NCI-H1436 treated with DMSO at 0.1 percent for 48 hours (cell line): ENCODE measurements at places on chromosomes 3 and 15.

GRCh38 chr15:90295270-90295648, 29.8 kb downstream of the NGRN start:
- DNase-seq, result no peak

DNA sequence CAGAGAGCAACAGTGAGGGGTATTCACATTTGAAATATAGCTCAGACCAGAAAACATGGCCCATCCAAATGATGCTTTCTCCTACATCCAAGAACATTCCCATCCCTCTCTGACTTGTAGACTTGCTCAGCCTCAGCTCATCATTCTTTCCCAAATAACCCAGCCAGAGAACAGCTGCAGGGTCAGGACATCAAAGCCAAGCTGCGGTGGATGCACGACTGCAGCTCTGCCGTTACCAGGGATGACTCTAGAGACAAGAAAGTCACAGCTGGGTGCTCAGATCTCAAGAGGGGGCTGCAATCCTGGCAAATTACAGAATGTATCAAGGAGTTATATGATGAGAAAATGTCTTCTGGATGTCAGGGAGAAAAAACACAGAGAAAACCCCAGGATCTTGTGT, 944.3 kb downstream of the NTRK3 start:
- no peak for DNase-seq

- DNase-seq, result no peak
Measured at GRCh38 chr3:29275309-29275708, 5.6 kb upstream of the RBMS3 start.

- no peak for DNase-seq
Measured at GRCh38 chr3:143576568-143577270, 271.5 kb downstream of the SLC9A9 start.

DNA sequence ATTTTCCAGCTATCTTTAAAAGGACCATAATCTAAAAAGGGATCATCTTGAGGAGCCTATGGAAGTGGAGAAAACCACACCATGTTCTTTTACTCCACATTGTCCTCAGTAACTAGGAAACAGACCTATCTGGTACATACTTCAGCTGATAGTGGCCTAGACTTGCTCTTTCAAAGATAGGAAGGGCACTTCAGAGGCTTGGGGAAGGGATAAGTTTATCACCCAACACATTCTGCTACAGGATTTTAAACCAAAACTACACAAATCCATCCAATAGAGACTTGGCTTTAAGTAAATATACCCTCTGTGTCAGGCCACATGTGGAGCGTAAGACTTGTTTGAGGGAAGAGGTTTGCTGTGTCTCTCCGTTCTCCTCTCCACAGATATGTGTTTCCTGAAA, 35.4 kb downstream of the CP start:
- DNase-seq, result no peak

DNA sequence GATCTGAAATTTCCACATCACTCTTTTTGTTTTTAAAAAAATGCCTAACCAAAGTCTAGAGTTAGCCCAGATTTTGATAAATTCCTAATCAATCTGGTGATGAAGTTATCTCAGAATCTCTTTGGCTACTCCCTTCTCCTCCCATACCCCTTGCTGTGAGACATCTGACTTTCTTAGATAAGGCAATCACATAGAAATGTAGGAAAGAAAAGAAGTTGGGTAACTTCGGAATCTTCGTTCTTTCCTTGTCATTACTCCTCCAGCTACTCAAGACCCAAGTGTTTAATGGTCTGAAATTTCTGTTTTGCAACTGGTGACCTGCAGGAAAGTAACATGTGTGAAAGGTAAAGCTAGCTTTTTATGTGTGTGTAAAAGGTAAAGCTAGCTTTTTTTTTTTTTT, 37.8 kb downstream of the MYL3 start:
- DNase-seq, result no peak

DNA sequence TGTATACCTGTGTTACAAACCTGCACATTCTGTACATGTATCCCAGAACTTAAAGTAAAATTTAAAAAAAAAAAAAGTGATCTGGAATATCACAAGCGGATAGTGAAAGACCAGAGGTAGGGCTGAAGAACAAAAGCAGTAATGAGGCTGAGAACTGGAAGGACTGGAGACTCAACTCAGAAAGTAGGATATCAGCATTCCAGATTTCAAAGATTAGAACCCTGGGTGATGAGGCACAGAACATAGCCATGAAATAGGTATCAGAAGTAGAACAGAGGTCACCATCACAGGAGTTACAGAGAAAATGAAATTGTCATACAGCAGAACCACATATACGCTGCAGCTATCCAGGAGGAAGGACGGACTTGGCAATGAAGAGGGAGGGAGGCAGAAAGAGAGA, 56.1 kb downstream of the ACAP2 start:
- DNase-seq, result no peak

- DNase-seq, result no peak
Measured at GRCh38 chr3:123290962-123291361, 89.2 kb downstream of the SEC22A start.

GRCh38 chr15:35827911-35828310, 281.9 kb upstream of the DPH6 start:
- no peak for DNase-seq

GRCh38 chr3:126100634-126101301, 16.8 kb upstream of the SLC41A3 start:
- no peak for DNase-seq

DNA sequence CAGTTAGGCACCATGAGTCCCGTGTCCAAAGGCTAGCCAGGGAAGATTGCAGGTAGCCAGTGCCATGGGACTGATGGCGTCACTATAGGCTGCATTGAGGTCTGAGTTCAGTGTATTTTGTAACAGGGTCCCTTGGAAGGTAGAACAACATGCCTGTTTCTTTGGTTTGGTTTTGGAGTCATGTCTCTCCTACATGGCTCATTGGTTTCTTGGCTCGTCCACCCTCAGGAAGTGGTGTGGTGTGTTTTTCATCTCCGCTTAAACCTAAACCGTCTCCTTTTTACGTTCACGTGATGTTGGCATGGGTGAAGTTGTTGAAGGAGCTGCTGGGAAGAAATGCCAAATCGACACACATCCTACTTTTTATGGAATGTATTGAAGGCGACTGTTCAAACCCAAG, 71.6 kb downstream of the FLNB start:
- no peak for DNase-seq

- no peak for DNase-seq
Measured at GRCh38 chr3:79002465-79003372, 765.1 kb downstream of the ROBO1 start.

GRCh38 chr15:34160735-34161134, 49.2 kb downstream of the KATNBL1 start:
- no peak for DNase-seq

DNA sequence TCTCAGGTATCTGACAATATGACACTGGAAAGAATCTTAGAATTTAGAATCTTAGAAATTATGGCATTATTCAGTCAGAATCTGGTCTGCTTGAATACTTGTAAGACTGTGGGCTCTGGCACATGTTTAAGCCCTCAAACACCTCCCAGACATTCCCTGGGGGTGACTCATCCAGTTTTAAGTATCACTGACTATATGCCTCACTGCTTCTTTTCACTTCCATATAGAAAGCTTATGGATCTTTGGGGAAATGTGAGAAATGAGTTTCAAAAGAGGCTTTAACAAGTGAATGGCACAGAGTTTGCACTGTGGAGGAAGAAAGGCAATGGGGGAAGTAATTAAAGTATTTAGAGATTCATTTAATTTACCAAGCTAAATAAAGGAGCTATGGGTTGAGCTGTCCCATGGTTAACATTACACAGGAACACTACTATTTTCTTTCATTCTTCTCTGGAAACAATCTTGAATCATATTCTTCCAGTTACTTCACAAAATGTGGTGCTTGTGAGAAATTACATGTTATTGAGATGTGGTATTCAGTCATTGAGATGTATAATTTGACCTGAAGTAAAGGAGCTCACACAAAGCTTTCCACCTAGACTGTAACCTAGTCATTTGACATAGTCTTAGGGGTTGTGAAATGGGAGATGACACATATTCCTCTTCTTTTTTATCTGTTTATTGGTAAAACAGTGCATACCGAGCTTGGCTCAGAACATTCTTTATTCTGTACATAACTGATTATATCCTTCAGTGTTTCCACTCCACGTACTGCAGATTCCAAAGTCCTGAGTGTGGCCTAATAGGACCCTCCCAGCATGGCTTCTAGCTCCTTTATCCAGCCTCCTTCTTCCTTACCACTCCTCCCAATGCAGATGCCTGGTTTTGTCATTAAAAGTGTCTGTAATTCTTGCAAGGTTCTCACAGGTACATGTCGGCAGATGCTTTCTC, 544.6 kb upstream of the NECTIN3 start:
- no peak for DNase-seq

- DNase-seq, result no peak
Measured at GRCh38 chr3:149620291-149621020, 37.4 kb downstream of the WWTR1 start.

- no peak for DNase-seq
Measured at GRCh38 chr3:151166161-151166560, 36.9 kb downstream of the GPR171 start.

- DNase-seq, result no peak
Measured at GRCh38 chr3:50380405-50381085, 21.2 kb upstream of the TMEM115 start.

DNA sequence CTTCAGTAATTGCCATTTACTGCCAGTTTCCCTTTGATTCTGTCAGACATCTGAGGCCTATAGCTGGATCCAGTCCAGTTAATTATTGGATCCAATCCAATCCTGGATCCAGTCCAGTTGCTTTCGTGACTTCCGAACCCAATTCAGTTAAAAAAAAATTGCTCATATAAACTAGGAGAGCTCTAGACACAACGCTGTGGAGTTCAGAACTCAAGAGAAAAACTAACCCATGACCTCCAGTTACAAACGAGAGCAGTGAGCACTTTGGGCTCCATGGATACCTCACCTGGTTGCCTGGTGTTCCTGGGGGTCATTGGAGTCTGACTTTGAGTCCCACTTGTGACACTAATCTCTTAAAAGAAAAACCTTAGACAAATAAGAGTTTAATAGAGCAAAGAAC, 269.8 kb downstream of the THSD4 start:
- DNase-seq, result no peak

DNA sequence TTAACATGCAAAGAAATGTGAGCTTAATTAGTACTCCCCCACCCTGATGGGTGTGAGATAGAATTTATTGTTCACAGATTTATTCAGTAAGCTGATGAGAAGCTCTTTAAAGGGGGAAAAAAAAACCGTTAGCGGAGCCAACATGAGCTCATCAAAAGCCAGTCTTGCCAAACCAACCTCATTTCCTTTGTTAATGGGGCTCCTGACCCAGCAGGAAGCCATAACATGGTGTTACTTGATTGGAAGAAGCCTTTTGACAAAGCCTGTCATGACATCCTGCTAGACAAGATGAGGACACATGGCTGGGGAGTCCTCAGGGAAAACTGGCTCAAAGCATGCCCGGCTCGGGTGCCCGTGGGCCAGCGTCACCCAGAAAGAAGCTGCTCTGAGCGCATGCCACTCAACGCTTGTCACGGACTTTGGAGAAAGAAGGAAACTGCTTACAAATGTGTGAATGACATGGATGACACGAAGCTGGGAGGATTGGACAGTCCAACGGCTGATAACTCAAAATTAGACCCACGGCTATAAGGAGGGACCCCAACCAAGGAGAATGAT, 64.6 kb downstream of the SLCO2A1 start:
- DNase-seq, result no peak

DNA sequence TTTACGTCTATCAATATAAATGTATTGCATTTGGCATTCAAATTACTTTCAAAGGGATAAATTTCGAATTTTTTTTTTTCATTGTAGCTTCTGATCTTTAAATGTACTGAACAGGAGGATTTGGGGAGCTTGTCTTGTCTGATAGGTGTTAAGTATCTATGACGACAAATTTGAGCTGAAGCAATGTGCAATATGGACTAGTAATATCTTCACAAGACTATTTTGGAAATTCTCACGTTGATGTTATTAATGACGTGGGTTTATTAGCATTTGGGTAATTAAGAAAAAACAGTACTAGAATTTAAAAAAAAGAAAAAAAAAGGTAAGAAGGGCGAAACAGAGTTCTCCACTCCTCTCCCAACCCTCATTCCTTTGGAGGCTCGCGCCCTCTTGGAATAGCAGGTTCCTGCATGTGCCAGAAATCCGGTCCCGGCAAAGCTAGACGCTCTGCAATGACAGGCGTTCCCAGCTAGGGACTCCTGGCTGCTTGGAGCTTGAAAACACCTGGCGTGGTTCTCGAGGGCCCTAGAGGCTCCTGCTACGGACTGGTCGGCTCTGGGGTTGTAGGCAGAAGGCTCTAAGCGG, 648 bp upstream of the P2RY1 start:
- no peak for DNase-seq

DNA sequence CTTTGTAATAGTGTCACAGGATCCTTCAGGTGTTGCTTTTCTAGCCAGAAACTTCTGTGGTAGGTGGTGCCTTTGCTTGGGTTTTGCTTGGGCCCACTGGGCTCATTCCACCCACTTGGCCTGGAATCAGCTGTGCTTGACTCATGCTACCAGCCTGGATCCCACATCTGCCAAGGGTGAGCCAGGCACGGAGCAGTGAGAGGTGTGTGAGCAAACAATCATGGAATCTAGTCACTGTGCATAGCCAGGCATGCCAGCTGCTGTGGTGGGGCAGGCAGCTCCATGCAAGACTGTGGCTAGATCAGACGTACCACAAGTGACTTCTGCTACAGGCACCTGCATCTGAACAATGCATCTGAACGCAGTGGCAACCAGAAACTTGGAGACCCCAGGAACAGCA, 275.9 kb downstream of the UBE2E2 start:
- no peak for DNase-seq

DNA sequence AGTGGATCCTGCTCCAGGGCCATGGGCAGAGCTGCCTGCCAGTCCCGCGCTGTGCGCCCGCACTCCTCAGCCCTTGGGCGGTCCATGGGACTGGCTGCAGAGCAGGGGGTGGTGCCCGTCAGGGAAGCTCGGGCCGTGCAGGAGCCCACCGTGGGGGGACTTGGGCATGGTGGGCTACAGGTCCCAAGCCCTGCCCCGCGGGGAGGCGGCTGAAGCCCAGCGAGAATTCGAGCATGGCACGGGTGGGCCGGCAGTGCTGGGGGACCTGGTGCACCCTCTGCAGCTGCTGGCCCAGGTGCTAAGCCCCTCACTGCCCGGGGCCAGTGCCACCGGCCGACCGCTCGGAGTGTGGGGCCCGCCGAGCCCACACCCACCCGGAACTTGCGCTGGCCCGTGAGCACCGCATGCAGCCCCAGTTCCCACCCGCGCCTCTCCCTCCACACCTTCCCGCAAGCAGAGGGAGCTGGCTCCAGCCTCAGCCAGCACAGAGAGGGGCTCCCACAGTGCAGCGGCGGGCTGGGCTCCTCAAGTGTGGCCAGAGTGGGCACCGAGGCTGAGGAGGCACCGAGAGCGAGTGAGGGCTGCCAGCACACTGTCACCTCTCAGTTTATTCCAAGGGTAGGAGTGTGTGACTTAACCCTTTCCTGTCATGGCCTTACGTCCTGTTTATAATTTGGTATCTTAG, 129.3 kb downstream of the TMEM108 start:
- no peak for DNase-seq
